ENCODE measurements at places on chromosomes 13 and 19.

GRCh38 chr13:95470574-95471366 lies 81.8 kb upstream of the CLDN10 start:
- DNase-seq: no peak

GRCh38 chr19:3975637-3976087 lies 4.8 kb upstream of the DAPK3 start:
- DNase-seq: no peak

DNA sequence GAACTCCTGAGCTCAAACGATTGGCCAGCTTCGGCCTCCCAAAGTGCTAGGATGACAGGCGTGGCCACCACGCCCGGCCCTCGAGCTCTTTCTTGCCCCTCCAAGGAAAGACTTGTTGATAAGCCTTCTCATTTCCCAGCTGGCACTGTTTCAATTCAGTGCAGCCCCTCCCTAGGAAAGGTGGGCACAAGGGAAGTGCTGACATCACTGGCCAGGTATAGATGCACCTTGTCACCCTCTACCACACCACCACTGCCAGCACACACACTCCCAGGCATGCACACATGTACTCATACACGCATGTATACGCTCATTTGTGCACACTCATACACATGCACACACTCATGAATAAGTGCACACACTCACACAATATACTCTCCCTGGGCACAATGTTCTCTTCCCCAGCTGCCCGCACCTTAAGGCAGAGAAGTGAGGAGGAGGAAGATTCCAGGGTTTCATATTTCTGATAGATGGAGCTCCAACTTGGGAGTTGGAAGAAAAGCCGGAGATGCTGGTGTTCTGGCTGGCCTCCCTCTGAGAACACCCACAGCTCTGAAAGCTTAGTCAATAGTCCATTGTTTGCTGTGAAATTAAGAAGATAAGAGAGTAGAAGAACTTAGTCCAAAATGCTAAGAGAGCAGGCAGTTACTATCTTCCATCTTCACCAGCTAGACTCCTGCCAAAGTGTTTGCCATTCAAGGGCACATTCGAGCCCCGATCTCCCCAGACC lies 196.7 kb downstream of the FOXO1 start:
- no peak for DNase-seq

DNA sequence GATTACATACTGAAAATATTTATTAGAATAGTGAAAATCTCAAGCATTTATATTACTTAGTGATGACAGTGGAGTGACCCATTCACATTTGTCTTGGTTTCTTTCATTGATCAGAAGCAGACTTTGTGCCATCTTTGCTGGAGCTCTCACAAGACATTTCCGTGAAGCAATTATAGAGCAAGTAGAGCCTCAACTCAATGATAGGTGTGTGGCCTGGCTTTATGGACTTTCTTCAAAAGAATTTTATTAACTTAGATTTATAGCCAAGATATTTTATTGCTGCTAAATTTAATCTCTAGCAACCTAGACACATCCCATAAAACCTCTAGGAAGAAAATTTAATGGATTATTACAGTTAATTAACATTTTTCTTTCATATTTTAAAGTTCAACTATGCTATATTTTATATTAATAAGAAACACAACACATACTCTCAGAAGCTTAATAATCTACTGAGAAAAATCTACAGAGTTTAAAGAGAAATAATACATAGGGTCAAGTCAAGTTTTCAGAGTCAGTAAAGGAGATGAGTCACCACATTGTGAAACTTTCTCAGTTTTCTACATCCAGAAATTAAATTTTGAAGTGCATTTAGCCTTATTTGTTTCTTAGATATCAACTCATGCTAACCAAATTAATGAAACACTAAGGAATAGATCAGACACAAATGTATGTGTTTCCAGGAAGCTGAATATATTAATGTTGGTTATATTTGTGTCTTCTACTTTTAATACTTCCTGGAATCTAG lies 160.5 kb downstream of the LACC1 start:
- no peak for DNase-seq

GRCh38 chr13:35992964-35993363 lies 138.2 kb downstream of the DCLK1 start:
- no peak for DNase-seq

DNA sequence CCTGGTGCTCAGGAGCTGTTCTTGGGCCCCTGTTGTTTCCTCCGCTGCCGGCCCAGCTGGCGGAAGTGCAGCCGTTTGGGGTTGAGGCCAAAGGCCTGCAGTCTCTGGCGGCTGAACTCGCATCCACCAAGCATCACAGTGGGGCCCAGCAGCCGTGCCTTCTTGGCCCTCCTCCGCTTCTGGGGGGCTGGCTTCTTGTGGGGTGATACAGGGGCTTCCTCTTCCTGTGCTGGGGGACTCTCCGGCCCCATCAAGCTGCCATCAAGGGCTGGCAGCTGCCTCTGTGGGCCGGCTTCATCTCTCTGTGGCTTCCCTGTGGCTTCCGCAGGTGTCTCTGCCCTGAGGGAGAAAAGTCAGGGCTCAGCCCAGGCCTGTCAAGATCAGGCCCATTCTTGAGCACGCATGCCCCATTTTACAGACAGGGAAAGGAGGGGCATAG lies 10.3 kb downstream of the ATG4D start:
- DNase-seq: peak; percentile 73

DNA sequence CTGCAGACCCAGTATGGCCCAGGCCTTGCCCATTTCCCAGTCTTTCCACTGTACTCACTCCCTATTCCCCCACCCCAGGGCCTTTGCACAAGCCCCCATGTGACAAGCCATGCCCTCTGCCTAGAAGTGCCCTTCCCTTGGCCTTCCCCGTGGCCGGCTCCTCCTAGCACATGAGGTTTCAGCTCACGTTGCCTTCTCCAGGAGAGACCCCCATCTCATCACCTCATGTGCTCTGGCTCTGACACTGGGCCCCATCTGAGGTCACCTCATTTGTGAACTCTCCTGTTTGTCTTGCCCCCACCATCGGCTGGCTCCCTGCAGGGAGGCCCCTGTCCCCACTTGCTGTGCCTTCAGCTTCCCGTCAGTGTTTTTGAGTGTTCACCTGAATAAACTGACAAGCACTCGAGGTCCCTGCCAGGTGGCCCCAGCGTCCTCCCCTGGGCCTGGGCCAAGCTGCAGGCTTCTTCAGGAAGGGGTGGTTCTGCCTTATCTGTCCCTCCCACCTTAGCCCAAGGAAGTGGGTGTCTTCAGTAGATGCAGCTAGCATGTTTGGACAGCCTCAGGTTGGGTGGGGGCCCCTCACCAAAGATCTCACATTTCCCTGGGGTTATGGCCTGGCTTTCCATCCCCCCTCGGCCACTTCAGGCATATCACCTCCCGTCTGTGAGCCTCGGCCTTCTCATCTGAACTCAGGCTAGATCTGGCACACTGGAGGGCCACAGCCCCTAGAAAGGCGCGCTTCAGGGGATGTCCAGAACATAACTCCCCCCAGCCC lies 3.8 kb upstream of the SLC25A42 start:
- no peak for DNase-seq

DNA sequence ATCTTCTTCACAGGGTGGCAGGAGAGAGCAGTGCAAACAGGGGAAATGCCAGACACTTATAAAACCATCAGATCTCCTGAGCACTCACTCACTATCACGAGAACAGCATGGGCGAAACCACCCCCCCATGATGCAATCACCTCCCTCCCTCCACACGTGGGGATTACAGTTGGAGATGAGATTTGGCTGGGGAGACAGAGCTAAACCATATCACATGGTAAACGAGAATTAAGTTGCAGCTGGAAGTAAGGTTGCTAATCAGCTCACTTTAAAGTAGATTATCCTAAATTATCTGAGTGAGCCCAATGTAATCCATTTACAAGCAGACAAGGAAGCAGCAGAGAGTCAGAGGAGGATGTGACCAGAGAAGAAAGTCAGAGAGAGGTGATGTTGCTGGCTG lies 102.2 kb upstream of the IPO5 start:
- no peak for DNase-seq

DNA sequence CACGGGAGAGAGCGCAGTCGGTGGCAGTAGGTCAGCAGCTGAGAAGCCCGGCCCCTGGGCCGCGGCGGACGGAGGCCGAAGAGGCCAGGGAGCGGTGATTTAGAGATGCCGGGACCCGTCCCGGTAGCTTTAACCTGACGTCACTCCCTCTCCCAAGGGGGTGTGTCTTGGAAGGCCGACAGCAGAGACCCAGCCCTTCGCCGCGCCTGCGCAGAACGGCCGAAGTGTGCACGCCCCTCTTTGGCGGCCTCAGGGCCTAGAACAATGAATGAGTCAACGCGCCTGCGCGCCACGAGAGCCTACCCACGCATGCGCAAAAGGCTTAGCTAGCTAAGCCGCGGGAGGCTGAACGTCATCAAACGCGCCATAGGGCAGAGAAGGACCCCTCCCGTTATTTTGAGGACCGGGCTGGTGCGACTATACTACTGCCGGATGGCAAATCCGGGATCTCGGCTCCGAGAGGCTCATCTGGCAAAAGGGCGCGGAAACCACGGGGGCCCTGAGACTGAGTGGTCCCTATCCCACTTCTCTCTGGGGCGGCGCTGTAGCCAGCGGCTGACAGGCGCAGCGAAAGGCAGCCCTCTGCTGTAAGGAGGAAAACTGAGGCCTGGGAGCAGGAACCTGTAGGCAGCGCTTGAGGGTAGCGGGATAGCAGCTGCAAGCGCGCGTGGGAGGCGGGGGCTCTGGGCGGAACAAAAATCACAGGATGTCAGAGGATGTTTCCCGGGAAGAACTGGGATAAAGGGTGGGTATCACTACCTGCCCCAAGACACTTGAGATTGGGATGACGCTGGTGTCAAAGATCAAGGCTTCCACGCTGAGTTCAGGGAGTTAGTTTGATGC lies at the start of the genes IRGQ and ZNF576:
TSS of gene IRGQ (minus strand) at position 136 of the 843 bp plus-strand sequence. CDS start 796 bp downstream, outside the sequence.
TSS of gene ZNF576 (plus strand) at position 597 of the 843 bp plus-strand sequence. CDS start 514 bp downstream, outside the sequence.
- DNase-seq: peak; percentile 100
